ENCODE measurements at places on chromosomes 5 and 9. TPM values are rescaled to one million over a fixed set of nuclear protein-coding genes. Genes with fewer than 3 reads are reported as not detected.

The POU5F2 gene
- 1.9 TPM for total RNA-seq

The NEURL1B gene
- total RNA-seq, result 11.7 TPM

The STPG3 gene
- total RNA-seq, result 0.18 TPM

DNA sequence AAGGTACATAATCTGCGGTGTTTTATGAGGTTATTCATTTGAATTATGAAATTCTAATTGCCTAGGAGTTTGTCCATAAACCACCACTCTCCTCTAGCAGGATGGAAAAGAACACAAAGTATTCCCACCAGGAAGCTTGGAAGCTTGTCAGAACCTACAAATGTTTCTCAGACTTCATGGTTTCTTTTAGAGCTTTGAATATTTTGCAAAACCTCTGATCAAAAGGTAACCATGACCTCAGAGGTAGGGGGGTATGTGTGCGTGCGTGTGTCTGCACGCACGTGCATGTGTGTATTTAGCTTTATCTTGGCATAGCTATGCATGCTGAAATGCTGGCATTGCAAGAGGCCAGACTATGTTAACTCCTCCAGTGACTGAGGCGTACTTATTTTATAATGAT lies 847.0 kb downstream of the TLE1 start:
- DNase-seq, result no peak

DNA sequence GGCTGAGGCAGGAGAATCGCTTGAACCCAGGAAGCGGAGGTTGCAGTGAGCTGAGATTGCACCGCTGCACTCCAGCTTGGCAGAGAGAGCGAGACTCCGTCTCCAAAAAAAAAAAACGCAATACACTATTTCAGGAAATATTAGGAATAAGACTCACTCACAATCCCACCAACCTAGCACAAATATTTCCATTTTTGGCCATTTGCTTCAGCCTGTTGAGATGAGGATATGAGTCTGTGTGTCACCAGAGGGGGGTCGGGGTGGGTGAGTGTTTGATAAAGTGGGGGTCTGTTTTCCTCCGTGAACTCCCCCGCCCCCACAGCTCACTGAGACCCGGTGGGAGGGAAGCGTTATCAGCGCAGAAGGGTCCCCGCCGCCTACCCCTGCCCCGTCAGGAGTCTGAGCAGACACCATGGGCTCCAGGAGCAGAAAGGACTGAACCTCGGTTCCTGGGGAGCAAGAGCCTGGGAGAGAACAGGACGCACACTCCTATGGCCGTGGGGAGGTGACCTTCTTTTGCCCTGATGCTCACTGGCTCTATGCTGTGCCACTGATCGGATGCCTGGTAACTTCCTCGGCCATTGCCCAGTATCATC lies 153.8 kb upstream of the PHYKPL start:
- DNase-seq, result no peak

- DNase-seq, result no peak
These were observed 71.8 kb upstream of the LRRC70 start for GRCh38 chr5:62506659-62507460.

GRCh38 chr5:98497418-98497817 lies 276.0 kb upstream of the RGMB start:
- no peak for DNase-seq

DNA sequence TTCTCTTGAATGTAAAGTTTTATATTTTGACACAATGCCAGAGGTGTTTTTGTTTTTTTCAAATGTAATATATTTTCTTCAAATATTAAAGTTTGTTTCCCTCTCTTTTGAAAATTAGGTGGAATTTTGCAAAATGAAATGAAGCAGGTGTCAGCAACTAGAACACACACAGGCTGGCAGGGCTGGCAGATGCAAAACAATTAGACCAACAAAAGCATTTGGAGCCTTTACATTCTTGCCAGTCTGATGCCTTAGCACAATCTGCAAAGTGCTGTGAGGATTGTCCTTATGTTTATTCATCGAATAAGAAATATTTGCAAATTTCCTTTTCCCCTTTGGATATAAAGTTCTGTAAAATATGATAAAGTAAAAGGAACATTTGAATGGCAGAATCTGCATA lies 1063.9 kb downstream of the CDH9 start:
- no peak for DNase-seq

- no peak for DNase-seq
These were observed 55.2 kb downstream of the GLDC start for GRCh38 chr9:6590334-6590733.

- DNase-seq, result no peak
These were observed 54.9 kb downstream of the PSAT1 start for GRCh38 chr9:78351816-78352215.

- no peak for DNase-seq
These were observed 37.1 kb downstream of the NEUROG1 start for GRCh38 chr5:135498637-135498995.
